ENCODE measurements at places on chromosomes 6 and 20.

DNA sequence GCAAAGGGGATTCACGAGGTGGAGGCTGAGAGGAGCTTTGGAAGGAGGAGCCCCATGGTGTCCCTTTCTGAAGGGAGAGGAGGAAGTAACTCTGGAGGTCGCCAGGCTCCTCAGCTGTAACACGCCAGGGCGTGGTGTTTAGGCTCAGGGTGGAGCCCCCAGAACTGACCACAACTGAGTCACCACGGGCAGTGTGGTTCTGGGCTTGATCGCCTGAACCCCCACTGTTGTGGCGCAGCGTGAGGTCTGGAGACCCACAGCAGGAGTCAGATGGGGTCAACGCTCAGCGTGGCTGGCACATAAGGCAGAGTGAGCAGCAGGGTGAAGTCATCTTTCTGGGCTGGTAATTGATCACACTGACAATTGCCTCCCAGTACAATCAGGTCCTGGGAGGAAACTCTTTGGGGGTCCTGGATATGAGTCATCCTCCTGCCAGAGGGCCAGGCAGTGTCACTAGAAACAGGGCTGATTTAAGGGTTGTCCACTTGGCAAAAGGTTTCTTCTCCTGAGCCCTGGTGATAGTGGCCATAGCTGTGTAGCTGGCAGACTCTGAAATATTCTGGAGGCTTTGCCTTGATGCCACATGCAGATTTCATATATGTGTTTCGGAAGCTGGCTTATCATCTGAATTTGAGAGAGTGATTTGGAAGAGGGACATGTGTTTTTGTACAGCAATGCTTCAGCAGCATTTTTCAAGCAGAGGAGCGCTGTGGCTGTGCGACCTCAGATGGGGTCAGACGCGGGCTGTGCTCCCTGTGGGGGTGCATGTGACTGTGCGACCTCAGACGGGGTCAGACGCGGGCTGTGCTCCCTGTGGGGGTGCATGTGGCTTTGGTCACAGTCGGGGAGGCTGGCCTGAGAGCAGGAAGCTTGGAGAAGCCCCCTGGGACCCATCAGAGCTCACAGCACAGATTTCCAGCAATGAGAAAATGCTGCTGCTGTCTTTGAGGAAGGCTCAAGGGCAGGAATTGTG, 50.0 kb downstream of the SYNJ2 start:
- no peak for DNase-seq

DNA sequence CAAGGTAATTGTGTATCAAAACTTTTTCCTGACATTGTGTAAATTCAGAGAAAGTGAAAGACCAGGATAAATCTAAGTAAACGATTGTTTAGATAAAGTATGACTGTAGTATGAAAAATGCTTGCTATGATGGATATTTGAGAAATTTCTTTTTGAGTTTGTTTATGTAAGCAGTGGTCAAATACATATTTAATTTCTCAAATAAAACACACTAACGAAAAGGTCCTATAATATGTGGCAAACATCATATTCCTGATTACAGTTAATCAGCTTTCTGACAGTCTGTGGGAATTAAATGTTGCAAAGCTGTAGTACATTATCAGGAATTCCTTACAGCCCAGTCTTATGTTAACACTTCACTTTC, 636.9 kb downstream of the MMUT start:
- no peak for DNase-seq

DNA sequence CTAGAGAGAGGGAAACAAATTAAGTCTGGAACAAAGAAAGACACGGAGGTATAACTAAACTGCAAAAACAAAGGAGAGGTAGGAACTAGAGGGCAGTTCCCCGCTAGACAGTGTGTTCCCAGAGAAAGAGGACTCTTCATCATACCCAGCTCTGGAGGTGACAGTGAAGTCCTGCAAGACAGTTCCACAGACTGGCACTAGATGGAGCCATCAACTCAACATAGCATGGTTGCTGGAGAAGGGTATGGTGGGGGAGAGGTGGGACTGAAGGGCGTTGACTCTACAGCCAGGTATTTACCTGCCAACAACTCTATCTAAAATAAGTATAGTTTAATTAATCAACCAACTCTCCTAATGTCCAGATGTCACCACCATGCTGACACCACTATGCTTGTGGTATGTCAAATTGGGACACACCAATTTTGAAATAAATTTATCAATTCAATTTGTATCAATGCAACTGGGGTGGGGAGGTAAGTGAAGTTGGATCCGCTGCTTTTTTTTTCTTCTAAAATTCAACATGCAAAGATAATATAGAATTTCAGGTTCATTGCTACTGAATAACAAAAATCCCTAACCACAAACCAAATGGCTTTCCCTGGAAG, 9.7 kb downstream of the BACH2 start:
- DNase-seq: peak; percentile 89

DNA sequence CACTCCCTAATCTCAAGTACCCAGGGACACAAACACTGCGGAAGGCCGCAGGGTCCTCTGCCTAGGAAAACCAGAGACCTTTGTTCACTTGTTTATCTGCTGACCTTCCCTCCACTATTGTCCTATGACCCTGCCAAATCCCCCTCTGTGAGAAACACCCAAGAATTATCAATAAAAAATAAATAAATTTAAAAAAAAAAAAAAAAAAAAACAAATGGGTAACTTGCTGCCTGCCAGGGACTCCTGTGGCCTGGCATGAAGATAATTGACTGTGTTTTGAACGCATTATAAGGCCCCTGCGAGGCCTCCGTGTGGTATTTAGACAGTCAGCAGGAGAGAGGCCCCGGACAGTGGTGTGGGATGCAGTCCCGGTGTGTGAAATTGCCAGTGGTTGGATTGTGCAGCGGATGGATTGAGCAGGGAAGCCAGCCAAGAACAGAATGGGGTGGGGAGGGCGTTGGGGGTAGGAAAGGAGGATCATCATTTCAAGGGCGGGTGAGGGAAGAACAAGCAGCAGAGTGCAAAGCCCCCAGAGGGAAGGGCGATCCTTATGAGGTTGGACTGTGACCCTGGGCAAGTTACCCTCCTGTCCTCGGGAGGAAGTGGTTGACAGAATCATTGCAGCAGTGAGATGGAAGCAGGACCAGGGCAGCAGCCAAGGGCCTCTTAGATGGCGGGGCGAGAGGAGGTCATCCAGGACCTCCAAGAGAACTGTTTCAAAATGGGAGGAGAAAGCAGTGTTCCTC, 43.3 kb downstream of the PPARD start:
- no peak for DNase-seq

DNA sequence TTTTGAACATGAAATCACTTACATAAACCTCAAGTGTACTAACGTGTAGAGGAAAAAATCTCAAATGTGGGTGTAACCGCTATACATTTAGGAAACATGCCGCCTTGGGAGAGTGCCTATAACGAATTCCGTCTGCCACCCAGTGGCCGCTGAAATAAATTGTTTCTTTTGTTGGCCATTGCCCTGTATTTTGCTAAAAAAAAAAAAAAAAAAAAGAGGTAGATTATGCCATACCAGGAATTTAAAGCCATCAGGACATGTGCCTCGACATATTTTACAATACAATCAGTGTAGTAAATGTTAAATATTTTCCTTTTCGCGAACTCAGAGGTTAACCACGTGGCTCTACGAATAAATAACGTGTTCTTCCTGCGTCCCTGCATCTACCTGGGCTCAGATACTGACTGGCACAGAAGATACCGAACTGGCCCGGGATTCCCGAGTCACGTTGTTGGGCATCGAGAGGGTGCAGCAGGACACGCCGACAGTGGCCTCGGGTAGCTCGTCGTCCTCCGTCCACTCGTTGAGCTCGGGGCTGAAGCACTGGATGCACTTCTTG, 14.3 kb downstream of the KLHL31 start:
- DNase-seq: peak; percentile 33

- DNase-seq: no peak
Observed at GRCh38 chr20:723756-724155, 44.5 kb downstream of the SLC52A3 start.

- no peak for DNase-seq
Observed at GRCh38 chr6:3940703-3941102, 91.5 kb downstream of the FAM50B start.

DNA sequence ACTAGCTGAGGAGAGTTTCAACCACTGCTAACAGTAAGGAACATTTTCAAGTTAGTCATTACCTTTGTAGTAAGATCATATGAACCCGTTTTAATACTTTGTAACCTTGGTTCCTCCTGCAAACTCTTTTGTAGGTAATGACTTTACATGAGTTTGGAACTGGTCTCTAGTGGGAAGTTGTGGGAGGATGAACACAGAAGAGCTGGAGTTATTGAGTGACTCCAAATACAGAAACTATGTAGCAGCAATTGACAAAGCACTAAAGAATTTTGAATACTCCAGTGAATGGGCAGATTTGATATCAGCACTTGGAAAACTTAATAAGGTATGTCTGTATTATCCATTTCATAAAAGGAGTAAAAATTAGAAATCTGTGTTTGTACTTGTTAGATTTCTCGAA, 29.3 kb downstream of the DOP1A start:
- no peak for DNase-seq

All from iPS DF 6.9 (cell line).